ENCODE measurements at places on chromosomes 6 and 20.

DNA sequence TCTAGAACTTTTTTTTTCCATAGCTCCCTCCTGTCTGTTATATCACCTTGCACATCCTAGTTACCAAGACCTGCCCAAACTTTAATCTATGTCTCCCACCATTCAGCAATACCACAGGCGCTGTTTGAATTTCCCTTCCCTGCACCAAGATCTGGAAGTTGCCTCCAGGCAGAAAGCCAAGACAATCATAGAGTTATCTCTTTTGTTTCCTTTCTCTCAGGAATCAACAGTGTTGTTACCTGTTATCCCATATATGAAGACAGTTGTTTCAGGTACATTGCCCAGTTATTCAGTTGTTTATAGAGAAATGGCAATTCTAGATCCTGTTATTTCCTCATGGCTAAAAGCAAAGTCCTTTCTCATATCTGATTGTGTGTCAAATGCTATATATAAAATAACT is 63.2 kb downstream of the PDSS2 start:
- DNase-seq, result no peak

DNA sequence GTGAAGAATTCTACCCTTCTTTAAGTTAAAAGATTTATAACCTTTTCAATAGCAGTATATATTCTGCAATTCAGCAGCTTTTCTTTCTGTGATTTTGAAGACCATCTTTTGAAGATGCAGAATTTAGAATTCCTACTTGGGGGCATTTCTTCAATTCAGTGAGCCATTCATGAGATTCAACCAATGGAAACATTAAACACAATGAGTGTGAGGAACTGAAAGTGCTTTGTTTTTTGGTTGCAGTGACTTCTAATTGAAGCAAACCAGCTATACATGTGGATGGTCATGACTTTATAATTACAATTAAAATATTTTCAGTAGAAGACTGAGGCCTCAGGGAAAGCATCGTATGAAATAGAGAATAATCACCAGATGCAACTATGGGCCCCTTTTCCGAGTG is 108.3 kb downstream of the CARMIL1 start:
- DNase-seq, result no peak

DNA sequence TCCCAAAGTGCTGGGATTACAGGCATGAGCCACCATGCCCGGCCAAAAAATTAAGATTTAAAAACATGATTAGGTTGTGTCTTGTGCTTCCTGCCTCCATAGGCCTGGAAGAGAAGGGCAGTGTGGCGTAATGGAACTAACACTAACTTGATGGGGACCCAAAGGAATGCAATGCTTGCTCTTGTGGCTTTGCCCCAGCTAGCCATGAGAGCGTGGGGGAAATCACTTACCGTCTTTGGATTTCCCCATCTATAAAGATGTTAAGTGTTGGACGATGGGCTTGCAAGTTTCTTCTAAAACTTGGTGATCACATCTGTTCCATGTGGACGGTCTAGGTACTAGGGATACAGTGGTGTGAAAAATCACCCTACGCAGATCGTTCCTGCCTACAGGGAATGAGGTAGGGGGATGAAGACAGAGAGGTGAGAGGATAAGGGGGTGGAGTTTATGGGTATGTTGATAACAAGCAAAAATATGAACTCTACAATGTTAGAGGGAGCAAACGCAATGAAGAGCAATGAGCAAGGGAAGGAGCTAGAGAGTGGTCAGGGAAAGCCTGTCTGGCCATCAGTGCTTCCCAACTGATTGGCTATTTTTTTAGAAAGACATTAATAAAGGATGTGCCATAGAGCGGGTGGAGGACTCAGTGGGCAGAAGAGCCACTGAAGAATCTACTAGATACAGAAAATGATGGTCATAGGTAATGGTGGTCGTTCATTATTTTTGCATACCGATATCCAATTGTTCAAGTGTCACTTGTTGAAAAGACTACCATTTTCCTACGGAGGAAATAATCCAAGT is 165.2 kb downstream of the BCAS1 start:
- no peak for DNase-seq

DNA sequence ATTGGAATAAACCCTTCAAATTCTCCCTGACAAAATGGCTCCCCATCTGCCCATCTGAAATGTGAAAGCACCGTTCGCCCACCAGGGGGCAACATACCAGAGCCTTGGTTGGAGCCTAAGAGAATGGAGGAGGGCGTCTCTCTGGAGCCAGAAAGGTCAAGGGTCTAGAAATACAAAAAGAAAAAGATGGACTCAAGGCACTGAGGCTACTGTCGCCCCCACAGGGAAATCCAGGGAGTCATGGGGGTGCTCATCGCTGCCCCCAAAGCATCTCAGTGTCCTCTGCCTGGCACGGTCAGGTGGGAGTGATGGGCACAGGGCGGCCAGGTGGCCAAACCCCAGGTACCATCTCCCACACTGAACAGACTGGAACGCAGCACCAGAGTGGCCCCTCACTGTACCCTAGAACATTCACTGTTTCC is 136.3 kb downstream of the ZMYND8 start:
- no peak for DNase-seq

GRCh38 chr20:4855555-4855954 is 133.8 kb downstream of the PRND start:
- DNase-seq, result no peak

DNA sequence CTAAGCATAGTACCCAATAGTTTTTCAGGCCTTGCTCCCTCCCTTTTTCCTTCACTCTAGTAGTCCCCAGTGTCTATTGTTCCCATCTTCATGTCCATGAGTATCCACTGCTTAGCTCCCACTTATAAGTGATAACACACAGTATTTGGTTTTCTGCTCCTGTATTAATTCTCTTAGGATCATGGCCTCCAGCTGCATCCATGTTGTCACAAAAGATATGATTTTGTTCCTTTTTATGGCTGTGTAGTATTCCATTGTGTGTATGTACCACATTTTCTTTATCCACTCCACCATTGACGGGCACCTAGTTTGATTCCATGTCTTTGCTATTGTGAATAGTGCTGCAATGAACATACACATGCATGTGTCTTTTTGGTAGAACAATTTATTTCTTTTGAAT is 102.9 kb downstream of the FAXC start:
- no peak for DNase-seq

GRCh38 chr6:18978337-18979128 is 591.4 kb downstream of the RNF144B start:
- DNase-seq, result peak; percentile 86

DNA sequence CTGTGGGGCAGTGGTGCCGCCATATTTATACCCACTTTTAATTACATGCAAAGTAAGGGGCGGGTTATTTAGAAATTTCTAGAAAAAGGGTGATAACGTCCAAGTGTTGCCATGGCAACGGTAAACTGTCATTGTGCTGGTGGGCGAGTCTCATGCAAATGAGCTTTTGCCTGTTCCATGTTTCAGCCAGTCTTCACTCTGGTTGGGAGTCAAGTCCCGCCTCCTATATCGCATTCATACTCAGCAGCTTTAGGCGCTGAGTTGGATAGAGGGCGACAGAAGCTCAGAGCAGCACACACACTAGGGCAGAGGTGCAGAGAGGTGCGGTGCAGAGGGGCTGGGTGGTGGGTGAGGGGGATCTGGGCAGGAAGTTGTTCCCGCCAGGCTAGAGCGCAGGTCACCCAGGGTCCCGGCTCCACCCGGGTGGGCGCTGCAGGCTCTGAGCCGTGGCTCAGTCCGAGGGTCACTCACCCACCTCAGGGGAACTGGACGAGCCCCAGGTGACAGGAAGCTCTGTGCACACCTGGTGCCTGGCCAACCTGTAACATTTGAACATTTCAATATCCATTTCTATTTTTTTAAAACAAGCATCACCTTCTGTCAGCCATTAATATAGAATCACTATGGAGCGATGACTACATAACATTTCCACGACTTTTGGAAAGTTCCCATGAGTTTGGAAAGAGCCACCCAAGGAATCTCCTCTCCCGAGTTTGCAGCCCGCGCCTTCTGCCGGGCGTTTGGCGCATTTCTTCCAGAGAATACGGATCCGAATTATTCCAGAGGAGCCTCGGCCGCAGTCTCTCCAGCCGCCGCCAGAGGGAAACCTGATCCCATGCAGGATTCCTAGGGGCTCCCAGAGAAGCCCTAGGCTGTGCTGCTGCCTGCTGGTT is 89.1 kb upstream of the PHACTR3 start:
- DNase-seq, result peak; percentile 90

DNA sequence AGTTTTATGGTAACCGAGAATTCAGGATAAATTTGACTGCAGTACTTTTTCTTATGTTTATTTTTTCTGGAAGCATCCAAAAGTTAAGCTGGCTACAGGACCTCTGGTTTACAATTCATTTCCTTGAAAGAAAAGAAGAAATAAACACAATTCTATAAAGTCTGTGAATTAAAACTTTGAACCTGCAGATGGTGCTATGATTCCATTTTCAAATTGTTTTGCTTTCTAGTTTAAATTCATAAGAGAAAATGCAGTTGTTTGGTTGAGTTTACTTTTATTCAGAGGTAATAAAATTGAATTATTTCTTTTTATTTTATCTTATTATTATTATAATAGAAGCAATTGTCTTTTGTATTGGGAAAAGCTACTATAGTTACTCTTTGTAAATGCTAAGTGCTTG is 1.8 kb upstream of the VIP start:
- peak; percentile 64 for DNase-seq

- no peak for DNase-seq
Measured at GRCh38 chr20:19658137-19658536, 99.9 kb upstream of the RIN2 start.

GRCh38 chr20:61760731-61761130 is 304.9 kb downstream of the TAF4 start:
- no peak for DNase-seq

GRCh38 chr6:125991653-125992052 is 5.3 kb downstream of the TRMT11 start:
- no peak for DNase-seq

- no peak for DNase-seq
Measured at GRCh38 chr6:9178071-9178470, 742.7 kb upstream of the SLC35B3 start.

DNA sequence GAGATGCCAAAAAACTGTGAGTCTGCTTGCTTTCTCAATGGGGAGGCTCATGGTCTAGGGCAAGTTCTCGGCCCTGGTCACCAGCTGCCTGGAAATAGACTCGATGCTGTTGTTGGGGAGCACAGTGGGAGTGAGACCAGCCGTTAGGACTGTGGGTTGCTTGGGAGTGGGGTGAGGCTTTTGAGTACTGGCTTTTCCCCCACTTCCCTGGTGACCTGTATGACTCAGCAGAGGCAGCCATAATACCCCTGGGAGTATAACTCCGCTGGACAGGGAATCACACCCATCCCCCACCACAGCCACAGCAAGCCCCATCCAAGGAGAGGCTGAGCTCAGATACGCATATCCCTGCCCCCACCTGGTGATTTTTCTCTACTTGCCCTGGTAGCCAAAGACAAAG is 48.9 kb upstream of the OGFRL1 start:
- no peak for DNase-seq

- no peak for DNase-seq
Measured at GRCh38 chr20:57698867-57699275, 10.9 kb downstream of the PMEPA1 start.

DNA sequence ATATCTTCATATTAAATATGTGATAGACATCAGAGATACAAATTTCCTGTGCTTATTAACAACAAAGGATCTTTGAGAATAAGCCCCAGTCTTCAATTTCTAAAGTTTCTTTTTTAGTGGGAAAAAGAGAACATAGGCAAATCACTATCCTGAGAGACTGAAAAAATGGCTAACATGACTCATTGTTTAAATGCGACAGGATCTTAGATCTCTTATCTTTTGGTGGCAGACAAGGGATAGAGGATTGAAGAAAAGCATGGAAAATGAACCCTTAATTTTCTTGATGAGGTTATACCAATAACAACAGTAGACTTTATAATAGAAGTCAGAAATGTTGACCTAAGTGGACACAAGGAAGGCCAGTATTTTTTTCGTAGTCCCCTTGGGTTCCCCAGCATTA is 178.6 kb upstream of the MAP3K7 start:
- DNase-seq, result no peak

- no peak for DNase-seq
Measured at GRCh38 chr6:106186172-106186571, 100.0 kb downstream of the PRDM1 start.

DNA sequence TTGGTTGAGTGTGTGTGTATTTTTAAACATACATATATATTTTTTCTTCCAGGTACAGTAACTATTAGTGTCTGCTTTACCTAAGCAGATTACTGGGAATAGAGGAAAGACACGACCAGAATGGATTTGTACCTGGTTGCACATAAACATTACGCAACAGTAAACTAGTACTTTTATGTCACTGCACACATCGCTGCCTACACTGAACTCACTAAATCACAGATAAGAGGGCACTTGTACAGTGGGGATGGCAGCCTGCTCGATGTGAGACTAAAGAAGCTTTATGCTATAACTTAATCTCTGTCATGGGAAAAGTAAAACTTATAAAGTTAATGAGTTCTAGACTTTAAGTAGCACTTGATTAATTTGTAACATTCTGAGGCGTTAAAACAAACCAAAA is 89.5 kb upstream of the SIM1 start:
- peak; percentile 13 for DNase-seq

DNA sequence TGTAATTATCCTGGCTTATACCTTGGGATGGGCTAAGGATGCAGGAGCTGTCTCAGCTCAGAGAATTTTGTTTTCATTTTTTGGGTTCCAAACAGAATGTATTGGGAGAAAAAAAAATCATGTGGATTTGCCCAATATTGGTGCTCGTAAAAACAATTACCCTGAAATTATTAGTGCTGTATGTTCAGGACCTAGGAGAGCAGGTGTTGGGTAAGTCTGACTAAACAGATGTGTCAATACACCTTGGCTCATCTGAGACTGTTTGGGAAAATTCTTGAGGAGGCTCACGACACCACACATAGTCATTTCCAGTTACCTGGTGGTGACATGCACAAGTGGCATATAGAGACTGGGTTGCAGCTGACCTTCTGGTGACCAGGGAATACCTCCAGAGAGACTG is 802.1 kb upstream of the FLRT3 start:
- DNase-seq, result no peak

GRCh38 chr6:21741221-21742109 is 147.9 kb downstream of the SOX4 start:
- DNase-seq, result peak; percentile 70

GRCh38 chr6:154598399-154598798 is 87.9 kb upstream of the CNKSR3 start:
- no peak for DNase-seq

Measured in brain (organoid and tissue), 16 donors.